ENCODE measurements at places on chromosomes 11 and 22.

DNA sequence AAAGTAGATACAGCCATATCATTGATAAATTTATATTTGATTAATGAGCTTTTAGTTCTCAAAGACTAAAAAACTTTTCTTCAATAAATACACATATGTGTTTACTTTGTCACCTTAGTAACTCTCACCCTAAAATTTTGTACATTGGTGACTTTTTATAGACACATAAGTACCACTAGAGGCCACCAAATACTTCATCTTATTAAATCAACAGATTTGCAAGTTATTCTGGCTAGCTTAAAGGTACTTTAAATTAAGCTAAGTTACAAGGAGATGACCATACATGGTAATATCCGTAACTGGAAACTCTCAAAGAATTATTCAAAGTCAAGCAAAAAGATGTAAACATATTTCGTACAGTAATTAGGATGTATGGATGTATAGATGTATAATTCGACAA is 112.2 kb downstream of the SBF2 start:
- DNase-seq: no peak

- no peak for DNase-seq
Measured at GRCh38 chr11:19430754-19431398, 190.1 kb upstream of the E2F8 start.

DNA sequence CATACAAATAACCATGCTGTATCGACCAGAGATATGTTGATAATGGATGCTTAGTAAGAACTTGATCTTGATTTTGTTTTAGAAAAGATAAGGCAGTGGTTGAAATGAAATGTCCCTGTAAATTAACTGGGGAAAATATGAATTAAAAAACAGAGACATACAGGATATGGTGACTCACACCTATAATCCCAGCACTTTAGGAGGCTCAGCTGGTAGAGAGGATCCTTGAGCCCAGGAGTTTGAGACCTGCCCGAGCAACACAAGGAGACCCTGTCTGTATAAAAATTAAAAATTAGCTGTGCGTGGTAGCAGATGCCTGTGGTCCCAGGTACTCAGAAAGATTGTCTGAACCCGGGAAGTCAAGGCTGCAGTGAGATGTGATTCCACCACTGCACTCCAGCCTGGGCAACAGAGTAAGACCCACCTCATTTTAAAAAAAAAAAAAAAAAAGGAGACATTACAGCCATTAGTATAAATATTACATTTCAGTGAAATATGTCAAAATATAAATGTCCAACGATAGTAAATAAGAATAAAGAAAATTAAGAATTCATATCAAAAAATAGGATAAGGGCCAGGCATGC is 4.6 kb downstream of the PICALM start:
- DNase-seq: no peak

DNA sequence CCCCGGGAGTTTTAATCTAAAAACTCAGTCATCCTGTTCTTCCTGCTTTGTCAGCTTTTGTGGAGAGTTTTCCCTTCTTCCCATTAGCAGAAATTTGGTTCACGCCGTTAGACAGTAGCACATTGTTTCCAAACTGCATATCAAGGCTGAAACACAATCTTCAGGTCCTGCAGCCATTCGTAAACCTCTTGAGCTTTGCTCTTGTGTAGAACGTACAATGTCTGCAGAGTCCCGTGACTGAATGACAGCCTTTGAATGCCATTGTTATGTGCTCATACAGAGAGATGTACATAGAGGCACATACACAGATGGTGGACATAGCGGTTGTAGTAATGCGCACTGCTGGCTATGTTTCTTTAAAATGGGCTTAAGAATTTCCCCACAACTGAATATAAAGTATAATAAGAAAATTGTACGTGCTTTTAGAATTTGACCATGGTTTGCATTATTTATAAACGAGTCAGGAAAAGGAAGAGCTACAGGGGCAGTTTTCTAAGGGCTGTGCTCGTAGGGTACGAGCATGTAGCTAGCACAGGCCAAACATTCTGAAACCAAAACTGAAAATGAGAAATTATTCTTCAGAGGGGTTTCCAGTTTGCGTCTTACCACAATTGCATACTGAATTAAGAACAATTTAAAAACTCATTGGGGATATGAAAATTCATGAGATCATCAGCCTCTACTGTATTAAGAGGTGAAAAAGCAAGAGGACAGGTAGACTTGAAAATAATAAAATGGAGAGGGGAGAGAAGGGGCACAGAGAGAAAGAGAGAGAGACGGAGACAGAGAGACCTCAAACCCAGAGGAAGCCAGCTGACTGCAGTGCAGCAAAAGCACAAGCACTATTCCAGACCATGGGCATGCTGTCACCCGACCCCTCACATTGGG is 310.1 kb downstream of the CADM1 start:
- no peak for DNase-seq

GRCh38 chr11:113817626-113818025 is 38.0 kb downstream of the CLDN25 start:
- DNase-seq: no peak

DNA sequence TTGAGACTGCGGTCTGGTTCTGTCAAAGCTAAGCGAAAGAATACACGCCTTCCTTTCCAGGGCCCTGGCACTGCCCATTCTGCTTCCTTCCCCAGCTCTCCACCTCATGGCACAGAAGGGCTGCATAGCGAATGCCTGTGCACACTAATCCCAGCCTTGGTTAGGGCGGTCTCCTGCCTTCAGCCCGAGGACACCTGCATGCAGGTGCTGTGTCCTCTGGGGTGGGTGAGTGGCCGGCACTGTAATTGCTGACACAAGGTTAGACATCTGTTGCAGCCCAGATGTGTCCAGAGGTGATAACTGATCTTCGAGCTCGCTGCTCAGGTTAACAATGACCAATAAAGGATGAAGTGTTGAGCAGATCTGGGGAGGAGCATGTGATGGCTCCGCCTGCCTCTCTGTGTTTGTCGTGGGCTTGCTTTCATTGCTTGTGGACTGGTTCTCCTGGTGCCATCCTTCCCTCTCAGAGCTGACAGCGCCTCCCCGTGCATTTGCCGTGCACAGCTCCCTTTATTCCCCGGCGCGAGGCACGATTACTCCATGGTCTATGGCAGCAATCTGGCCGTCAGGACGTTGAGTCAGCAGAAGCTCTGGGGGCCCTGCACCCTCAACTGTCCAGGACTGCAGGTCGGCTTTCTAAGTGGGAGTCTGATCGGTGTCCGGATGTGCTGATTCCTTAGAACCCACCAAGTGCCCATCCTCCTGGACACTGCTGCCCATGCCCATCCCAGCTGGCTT is 1088.2 kb downstream of the BRD1 start:
- DNase-seq: no peak

DNA sequence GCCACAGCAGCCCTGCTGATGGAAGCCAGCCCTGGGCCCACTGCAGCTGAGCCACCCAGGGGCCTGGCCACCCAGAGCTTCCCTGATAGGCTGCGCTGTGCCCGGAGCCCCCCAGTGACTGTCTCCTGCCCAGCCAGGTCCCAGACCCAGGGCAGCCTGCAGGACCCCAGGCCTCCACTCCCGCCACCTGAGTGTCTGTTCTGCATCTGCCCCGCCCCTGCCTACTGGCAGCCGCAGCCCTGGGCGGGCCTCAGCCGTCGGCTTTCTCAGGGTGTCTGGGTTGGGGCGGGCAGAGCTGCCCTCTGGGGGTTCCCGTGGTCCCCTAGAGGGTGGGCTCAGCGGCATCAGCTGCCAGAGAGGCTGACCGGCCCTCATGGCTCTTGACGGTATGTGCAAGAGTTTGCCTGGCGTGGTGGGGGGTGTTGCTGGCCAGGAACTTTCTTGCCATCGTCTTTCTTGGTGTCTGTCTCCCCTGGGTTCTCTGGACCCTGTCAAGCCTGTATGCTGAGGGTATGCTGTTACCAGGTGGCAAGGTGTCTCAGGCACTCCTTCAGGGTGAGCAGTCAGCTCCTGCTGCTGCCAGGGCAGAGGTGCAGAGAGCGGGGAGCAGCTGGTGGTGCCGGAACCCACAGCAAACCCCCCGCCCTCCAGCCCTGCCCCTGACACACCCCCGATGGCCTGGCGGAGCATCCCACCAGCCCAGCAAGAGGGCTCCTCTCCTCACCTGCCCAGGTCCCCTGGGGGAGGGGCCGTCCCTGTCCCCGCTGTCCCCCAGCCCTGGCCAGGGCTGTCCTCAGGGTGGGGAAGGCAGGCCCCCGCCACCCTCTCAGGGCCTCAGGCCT is 12.2 kb upstream of the PIM3 start:
- no peak for DNase-seq

- no peak for DNase-seq
Measured at GRCh38 chr11:47448566-47449427, at the start of gene RAPSN. Gene RAPSN (minus strand): TSS chr11:47449136. CDS start chr11:47448964, 172 bp downstream.

DNA sequence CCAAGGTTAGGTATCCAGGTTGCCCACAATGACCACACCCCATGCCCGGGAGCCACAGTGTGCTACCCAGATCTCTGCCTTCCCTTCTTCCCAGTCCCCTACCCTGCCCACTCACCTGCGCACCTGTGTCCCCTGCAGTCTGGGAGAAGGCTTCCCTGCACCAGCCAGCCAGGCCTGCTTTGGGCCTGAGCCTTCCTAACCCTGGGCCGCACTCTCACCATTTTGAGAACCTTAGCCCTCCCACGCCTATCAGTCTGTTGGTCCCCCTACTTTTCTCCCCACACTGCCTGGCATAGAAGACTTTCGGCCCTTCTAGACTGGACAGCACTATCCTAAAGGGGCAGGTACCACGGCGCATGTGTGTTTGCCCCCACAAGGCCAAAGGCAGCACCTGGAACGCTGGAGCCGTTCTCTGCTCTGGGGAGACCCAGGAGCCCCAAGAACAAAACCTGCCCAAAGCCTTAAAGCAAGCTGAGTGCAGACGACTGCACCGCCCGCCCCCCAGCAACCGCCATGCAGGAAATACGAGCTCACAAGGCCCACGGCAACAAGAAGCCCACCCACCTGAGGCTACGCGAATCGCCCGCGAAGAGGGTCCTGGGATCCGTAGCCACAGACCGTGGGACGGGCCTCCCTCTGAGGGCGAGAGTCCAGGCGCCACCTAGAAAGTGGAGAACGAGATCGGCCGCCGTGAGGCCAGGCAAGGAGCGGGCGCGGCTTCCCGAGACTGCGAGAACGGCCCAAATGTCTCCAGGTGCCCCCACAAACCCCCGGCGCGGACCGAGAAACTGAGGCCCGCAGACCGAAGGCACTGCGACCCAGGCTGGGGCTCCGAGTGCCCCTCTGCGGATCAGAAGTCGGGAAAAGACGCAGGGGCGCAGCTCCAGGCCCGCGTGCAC is 546 bp downstream of the GNB1L start:
- no peak for DNase-seq

GRCh38 chr11:59145534-59145933 is 2.9 kb downstream of the FAM111A start:
- DNase-seq: no peak

DNA sequence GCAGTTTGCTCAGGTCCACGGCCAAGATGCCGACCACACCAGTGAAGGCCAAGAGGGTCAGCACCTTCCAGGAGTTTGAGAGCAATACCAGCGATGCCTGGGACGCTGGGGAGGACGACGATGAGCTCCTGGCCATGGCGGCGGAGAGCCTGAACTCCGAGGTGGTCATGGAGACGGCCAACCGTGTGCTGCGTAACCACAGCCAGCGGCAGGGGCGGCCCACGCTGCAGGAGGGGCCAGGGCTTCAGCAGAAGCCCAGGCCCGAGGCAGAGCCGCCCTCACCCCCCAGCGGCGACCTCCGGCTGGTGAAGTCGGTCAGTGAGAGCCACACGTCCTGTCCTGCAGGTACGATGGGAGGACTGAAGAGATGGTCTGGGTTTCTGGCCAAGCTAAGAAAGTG is 31.0 kb downstream of the TBC1D22A start:
- DNase-seq: no peak

GRCh38 chr11:69644962-69645675 is 4.2 kb downstream of the CCND1 start:
- DNase-seq: no peak

- no peak for DNase-seq
Measured at GRCh38 chr22:32617271-32617670, 142.7 kb downstream of the FBXO7 start.

- DNase-seq: no peak
Measured at GRCh38 chr11:110182886-110183285, 89.7 kb downstream of the ZC3H12C start.

- no peak for DNase-seq
Measured at GRCh38 chr11:93059117-93059957, 89.9 kb downstream of the MTNR1B start.

DNA sequence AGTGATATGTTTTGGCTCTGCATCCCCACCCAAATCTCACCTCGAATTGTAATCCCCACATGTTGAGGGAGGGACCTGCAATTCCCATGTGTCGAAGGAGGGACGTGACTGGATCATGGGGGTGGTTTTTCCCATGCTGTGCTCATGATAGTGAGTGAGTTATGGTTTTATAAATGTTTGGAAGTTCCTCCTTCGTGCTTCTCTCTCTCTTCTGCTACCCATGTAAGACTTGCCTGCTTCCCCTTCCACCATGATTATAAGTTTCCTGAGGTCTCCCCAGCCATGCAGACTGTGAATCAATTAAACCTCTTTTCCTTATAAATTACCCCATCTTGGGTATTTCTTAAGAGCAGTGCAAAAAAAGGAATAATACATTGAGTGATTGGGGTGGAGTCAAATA is 7.3 kb upstream of the CEP295 start:
- no peak for DNase-seq

DNA sequence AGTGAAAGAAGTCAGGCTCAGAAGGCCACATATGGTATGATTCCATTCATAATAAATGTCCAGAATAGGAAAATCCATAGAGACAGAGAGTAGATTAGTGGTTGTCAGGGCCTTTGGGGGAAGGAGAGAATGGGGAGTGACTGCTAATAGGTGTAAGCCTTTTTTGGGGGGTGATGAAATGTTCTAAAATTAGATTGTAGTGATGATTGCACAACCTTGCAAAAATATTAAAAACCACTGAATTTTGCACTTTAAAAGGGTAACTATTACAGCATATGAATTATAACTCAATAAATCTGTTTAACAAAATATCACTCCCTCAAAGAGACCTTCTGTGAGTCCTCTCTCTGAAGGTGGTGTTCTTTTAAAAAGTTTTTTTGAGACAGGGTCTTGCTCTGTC is 72.3 kb upstream of the GRK3 start:
- no peak for DNase-seq

GRCh38 chr11:74691755-74692154 is 39.5 kb downstream of the CHRDL2 start:
- DNase-seq: no peak

- no peak for DNase-seq
Measured at GRCh38 chr11:14914536-14914935, 22.5 kb upstream of the CYP2R1 start.

- DNase-seq: no peak
Measured at GRCh38 chr22:31538815-31539214, 42.5 kb downstream of the SFI1 start.

DNA sequence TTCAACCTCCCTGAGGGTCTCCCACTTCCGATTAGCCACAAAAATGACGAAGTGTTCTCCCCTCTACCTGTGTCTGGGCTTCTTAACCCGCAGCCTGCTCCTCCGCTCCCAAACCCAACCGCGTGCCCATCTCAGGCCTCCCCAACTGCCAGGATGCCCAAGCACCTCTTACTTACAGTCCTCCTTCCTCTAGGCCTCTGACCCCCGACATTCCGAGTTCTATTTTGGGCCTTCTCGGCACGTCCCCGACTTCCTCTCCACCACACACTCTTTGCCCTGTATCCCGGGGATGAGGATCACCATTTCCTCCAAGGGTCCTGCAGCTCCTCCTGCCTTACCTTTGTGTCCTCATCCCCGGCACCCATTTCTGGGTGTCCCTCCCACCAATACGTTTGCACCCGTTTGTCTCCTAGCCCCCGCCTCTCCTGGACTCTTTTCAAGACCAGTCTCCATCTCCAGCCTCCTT is 388 bp upstream of the MUS81 start:
- DNase-seq: no peak

All from stimulated activated CD8-positive, alpha-beta memory T cell treated with anti-CD3 and anti-CD28 coated beads, Interleukin-4, amount 100 ng/mL, for 1 hour (primary cell).